Activated naive CD4-positive, alpha-beta T cell treated with Interleukin-2 at 50 U/mL for 16 hours (primary cell): ENCODE measurements at places on chromosomes 3 and 15.

- no peak for DNase-seq
Observed at GRCh38 chr3:70916375-70917055, 604.1 kb upstream of the MDFIC2 start.

DNA sequence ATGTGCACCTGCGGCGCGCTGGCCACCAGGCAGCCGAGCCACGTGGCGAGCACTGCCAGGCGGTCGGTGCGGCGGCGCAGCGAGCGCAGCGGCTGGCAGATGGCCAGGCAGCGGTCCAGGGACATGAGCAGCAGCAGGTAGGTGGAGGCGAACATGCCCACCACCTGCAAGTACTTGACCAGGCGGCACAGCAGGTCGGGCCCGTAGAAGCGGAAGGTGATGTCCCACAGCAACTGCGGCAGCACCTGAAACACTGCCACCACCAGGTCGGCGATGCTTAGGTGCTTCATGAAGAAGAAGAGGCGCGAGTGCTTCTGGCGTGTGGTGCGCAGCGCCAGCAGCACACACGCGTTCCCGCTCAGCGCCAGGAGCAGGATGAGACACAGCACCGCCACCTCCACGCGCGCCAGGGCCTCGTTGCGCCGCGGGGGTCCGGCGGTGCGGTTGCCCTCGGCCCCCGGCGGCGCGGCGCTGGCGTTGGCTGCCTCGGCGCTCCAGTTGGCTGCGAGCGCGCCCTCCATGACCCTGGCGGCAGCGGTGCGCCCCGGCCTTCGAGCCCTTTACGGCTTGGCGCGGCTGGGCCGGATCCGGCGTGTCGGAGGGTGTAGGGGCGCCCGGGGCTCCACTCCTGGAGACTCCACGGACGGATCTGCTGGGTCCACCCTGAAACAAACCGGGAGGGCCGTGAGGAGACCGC lies 1.6 kb downstream of the OXTR start:
- DNase-seq = no peak

- DNase-seq = no peak
Observed at GRCh38 chr3:49255718-49256511, 21.1 kb downstream of the C3orf62 start.

GRCh38 chr3:36650271-36650671 lies 114.1 kb downstream of the DCLK3 start:
- DNase-seq = no peak

DNA sequence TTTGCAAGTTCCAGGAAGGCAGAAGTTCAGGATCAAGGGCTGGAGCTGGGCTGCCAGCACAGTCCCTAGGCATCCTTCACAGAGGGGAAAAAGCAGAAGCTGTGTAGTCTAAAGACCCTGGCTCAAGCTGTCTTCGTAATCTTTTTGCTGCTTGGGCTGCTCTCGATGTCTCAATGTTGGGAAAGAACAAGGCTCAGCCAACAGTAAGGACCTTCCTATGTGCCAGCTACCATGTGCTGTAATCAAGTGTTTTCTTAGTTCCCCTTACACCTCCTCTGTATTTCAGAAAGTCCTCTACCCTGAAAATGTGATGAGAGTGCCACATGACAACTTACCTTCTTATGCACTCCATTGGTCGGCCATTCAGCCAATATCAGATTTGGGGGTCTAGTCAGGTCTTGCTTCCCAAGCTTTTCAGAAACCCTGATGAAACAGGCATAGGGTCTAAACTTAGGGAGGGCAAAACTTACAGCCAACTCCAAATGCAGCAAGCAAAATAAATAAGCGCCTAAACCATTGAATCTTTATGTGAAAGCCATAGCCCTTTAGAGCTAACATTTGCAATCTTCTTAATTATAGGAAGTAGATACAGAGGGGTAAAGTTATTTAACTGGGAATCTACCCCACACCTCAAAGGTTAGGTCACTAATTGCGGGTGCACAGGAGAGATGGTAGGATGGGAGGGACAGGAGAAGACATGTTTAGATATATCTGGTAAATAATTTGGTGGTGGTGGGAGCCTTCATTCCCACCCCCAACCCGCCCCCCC lies 1.2 kb upstream of the EDEM1 start:
- no peak for DNase-seq

GRCh38 chr3:23117856-23118255 lies 85.3 kb upstream of the UBE2E2 start:
- DNase-seq = no peak

- no peak for DNase-seq
Observed at GRCh38 chr3:59251869-59252268, 202.0 kb upstream of the CFAP20DC start.

GRCh38 chr3:46496746-46497555 lies 825 bp upstream of the RTP3 start:
- DNase-seq = peak; percentile 49

DNA sequence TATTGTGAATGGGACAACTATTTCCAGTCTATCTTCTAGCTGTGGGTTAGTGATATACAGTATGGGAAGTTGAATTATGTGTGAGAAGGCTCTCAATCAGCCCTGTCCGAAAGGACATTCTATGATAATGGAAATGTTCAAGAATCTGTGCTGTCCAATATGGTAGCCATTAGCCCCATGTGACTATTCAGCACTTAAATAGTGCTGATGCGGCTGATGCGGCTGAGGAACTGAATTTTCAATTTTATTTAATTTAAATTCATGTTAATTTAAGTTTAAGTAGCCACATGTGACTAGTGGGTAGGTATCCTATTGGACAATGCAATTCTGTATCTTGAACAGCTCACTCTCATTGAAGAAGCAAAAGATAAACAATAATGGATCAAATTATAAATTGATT lies 98.5 kb downstream of the MYLK start:
- DNase-seq = no peak

GRCh38 chr3:123299581-123299980 lies 97.8 kb downstream of the SEC22A start:
- no peak for DNase-seq

DNA sequence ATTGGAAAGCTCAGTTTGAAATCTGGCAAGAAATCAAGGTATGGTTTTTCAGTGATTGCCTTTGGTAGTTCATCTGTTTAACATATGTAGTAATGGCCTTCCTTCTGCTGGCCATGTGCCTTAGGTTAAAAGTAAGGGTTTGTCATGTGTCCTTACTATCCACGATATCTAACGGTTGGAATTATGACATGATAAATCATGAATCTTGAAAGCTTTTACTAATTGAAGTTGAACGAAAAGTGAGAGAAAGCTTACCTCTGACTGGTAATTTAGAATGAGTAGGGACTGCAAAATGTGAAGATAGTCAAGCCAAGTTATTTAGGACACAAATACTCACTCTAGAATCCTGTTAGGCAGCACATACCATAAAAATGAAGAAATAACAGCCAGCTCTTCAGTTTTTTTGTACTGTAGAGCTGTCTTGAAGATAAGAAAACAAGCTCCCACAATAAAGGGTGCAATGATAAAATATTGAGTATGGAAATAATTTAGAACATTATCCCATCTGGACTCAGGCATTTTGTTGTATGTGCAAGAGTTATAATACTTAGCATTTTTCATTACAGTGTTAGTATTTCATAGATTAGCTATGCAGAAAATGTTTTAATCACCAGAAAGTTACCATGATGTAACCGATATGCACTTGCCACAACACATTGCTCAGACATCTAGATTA lies 303.4 kb downstream of the ZNF385D start:
- DNase-seq = no peak
